Thoracic aorta (tissue), 2 donors: ENCODE measurements at places on chromosomes 1 and 21. TPM values are rescaled to one million over a fixed set of nuclear protein-coding genes. Genes with fewer than 3 reads are reported as not detected.

DNA sequence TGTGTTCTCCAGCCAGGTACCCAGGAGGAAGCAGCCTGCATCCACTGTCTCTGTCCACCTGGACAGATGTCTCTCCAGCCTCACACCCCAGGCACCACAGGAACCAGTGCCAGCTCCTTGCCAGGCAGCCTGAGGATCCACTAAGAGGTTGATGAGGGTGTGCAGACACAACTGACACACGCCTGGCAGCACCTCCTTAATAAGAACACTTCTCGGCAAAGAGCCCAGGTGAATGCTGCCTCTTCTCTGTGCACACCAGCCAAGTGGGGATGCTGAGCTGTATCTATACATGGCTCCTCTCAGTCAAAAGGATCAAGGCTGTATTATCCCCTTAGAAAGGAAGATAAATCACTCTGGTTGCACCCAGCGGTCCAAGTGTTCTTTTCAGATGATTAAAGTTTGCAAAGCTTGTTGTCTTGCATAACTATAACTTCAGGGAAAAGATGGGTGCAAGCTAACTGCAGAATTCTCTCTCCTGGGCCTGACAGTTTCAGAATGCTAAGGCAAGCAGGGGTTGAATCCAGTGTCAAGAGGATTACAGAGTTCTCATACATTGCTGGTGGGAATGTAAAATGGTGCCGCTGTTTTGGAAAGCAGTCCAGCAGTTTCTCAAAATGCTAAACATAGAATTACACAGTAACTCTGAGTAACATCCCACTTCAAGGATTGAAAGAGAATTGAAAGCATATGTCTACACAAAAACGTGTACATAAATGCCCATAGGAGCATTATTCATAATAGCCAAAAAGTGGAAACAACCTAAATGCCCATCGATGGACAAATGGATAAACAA, 3.7 kb upstream of the CAPN8 start:
- no peak overlapping the region for H3K4me3 ChIP-seq
- no peaks in the 10 kb centered on the region for H3K36me3 ChIP-seq
- no peaks in the 10 kb centered on the region for H3K4me1 ChIP-seq
- DNase-seq, result no peak

DNA sequence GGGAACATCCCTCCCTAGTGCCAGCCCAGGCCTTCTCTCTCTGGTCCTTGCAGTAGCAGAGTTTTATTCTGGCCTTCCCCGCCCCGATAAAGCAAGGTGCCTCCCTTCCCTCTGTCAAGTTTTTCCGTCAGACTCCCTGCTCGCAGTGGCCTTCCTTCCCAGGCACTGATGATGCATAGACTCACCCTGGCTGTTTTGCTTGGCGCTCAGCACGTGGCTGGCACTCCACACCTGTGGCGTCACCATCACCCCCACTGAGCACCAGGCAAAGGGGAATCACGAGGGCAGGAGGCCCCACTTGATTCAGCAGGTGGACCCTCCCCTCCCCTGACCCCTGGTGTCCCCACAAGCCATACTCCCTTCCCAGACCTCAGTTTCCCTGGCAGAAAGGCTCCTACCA, 7.4 kb downstream of the SLC26A9 start:
- H3K27ac ChIP-seq, result no peak overlapping the region
- no peaks in the 10 kb centered on the region for H3K27me3 ChIP-seq
- DNase-seq, result no peak
- no peak overlapping the region for H3K4me3 ChIP-seq
- no peaks in the 10 kb centered on the region for H3K36me3 ChIP-seq
- H3K4me1 ChIP-seq, result peaks cover 20% of the 10 kb centered on the region

- DNase-seq, result no peak
- no peak overlapping the region for H3K4me3 ChIP-seq
- no peak overlapping the region for H3K27ac ChIP-seq
- no peaks in the 10 kb centered on the region for H3K27me3 ChIP-seq
These were observed 92.0 kb upstream of the HAO2 start for GRCh38 chr1:119276558-119276957.

- H3K27ac ChIP-seq, result no peak overlapping the region
- H3K4me1 ChIP-seq, result peaks cover 23% of the 10 kb centered on the region
- H3K36me3 ChIP-seq, result peaks cover 20% of the 10 kb centered on the region
- no peak for DNase-seq
- no peaks in the 10 kb centered on the region for H3K27me3 ChIP-seq
- H3K4me3 ChIP-seq, result no peak overlapping the region
These were observed 6.7 kb downstream of the LSS start for GRCh38 chr21:46221664-46222435.

GRCh38 chr1:181497870-181498269, 14.6 kb downstream of the CACNA1E start:
- no peak overlapping the region for H3K4me3 ChIP-seq
- no peak for DNase-seq
- H3K36me3 ChIP-seq, result no peaks in the 10 kb centered on the region
- H3K27me3 ChIP-seq, result no peaks in the 10 kb centered on the region

DNA sequence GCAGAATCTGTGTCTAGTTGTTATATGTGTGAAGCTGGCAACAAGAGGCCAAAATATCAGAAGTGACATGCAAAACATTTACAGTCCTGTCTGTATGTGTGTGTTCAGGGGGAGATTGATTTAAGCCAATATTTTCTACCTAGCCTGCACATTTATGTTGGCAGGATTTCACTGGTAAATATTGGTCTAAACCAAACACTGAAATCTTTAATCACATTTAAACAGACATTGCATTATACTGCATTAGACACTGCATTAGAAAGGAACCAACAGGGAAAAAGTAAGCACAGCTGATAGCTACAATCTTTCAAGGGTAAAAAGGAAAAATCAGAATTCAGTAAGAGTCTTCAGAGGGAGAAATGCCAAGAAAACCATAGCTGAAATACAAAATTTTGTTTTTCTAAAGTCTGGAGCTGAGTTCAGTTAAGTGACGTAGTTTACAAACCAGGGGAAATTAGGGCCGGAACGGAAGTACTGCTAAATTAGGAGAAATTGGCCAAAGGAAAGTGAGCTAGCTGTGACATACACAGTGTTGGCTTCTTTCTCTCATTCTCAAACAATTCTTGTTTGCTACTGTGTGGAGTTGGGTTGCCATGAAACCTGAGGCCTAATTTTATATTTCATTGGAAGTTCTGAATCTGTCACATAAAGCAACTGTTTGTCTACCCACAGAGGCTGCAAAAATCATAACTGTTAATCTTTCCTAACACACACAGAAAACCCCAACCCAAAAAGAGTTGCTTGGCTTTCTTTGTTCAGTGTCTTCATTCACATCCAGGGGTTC, 217.3 kb upstream of the SGIP1 start:
- peaks cover 4% of the 10 kb centered on the region for H3K4me1 ChIP-seq
- peak overlapping the region; percentile 74 for H3K27ac ChIP-seq
- H3K27me3 ChIP-seq, result no peaks in the 10 kb centered on the region
- DNase-seq, result no peak
- H3K36me3 ChIP-seq, result no peaks in the 10 kb centered on the region
- H3K4me3 ChIP-seq, result no peak overlapping the region

GRCh38 chr1:63601912-63602311, 8.7 kb downstream of the PGM1 start:
- no peaks in the 10 kb centered on the region for H3K4me1 ChIP-seq
- H3K27ac ChIP-seq, result no peak overlapping the region
- H3K4me3 ChIP-seq, result no peak overlapping the region
- no peak for DNase-seq

DNA sequence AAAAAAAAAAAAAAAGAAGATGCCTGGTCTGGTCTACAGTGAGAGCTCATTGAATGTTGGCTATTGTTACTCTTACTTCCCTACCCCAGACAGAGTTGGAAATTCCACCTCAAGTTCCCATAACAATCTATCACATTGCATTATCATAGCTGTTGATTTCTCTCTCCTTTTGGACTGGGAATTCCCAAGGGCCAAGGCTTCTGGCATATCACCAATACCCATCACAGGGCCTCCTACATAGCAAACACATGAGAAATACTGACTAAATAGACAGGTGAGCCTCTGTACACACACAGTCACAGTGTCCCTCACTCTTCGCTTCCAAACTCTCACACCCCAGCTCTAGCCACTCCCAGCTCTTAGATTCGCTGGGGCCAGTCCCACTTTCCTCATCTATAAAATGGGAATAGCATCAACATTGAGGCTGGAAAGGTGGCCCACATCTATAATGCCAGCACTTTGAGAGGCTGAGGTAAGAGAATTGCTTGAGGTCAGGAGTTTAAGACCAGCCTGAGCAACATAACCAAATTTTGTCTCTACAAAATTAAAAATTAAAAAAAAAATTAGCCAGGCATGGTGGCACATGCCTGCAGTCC, 6.4 kb downstream of the PTAFR start:
- no peak overlapping the region for H3K27ac ChIP-seq
- no peaks in the 10 kb centered on the region for H3K27me3 ChIP-seq
- peaks cover 7% of the 10 kb centered on the region for H3K4me1 ChIP-seq
- no peak for DNase-seq
- H3K4me3 ChIP-seq, result no peak overlapping the region
- H3K36me3 ChIP-seq, result no peaks in the 10 kb centered on the region

- H3K36me3 ChIP-seq, result no peaks in the 10 kb centered on the region
- no peak overlapping the region for H3K27ac ChIP-seq
- no peaks in the 10 kb centered on the region for H3K27me3 ChIP-seq
- H3K4me3 ChIP-seq, result no peak overlapping the region
These were observed 1298.8 kb downstream of the PLA2G4A start for GRCh38 chr1:188127507-188127906.

The USP48 gene
- total RNA-seq, result 48.9 TPM

The SLC5A9 gene
- total RNA-seq, result not detected

The TMEM200B gene
- 20.8 TPM for total RNA-seq

The CAMK1G gene
- total RNA-seq, result not detected

The A3GALT2 gene
- total RNA-seq, result 0.54 TPM

The C1orf21 gene
- 15.2 TPM for total RNA-seq

The AGMAT gene
- total RNA-seq, result not detected

The PRDM16 gene
- 85.4 TPM for total RNA-seq

The CHIA gene
- not detected for total RNA-seq
